ENCODE measurements at places on chromosomes 7 and 10.

GRCh38 chr10:99084161-99084560 is 151.5 kb downstream of the HPSE2 start:
- no peak for DNase-seq

- DNase-seq: no peak
Measured at GRCh38 chr7:153503093-153503492, 549.1 kb upstream of the DPP6 start.

DNA sequence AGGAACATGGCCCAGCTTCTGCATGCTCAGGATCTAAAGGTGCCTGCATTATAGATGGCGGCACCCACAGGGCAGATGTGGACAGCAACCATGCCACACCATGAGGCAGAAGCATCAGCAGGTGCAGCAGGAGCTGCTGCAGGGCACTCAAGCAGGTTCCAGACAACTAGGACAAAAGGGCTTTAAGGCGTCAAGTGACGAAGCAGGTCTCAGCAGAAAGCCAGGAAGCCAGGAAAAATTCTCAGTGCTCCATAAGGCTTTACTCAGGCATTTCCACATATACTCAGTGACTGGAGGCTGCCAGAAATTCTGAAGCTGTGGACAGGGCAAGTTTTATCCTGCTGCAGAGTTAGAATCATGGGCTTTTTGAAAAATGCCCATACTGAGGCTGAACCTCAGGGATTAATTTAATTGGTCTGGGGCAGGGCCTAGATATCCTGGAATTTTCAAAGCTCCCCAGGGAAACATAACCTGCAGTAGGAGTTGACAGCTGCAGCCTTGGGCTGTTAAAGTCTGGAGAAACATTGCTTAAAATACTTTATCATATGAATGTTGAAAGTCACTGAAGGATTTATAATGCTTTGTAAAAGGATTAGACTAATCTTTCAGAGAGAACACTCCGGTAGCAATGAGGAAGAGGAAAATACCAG is 68.1 kb upstream of the RNF148 start:
- DNase-seq: no peak

- no peak for DNase-seq
Measured at GRCh38 chr10:62024026-62024701, 122.7 kb downstream of the ARID5B start.

GRCh38 chr7:158133057-158133456 is 454.6 kb downstream of the PTPRN2 start:
- DNase-seq: no peak

- no peak for DNase-seq
Measured at GRCh38 chr7:56028942-56029630, 22.2 kb downstream of the PSPH start.

DNA sequence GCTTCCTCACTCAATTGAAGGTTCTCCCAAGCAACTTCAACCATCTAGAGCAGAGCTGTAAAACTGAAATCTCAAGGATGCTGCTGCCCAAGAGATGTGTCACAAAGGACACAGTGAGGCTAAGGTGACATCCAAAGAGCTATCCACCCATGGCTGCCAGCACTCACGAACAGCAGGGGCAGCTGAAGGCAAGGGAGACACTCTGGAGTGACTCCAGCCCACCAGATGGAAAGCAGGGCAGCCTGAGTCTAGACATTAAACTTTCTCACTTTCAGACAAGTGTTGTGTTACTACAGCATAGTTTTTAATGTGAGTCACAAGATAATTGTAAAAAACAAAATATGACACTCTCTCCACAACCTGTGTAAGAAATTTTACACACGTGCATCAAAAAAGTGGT is 113.5 kb downstream of the LARP4B start:
- no peak for DNase-seq

- no peak for DNase-seq
Measured at GRCh38 chr7:142131439-142132185, 20.1 kb downstream of the MGAM2 start.

All from GM13976 (cell line).